ENCODE measurements at places on chromosomes 6 and 20. TPM values are rescaled to one million over a fixed set of nuclear protein-coding genes. Genes with fewer than 3 reads are reported as not detected.

The FAM209B gene
- not detected for total RNA-seq

The CD93 gene
- 0.04 TPM for total RNA-seq

The GGTLC1 gene
- total RNA-seq: not detected

The NUS1 gene
- total RNA-seq: 29.7 TPM

The BNIP5 gene
- total RNA-seq: 0.10 TPM

The KCNK16 gene
- 35.2 TPM for total RNA-seq

The TGM2 gene
- 0.72 TPM for total RNA-seq

The F13A1 gene
- 0.24 TPM for total RNA-seq

The RSPH9 gene
- 0.31 TPM for total RNA-seq

The MARCKS gene
- 158 TPM for total RNA-seq

The PACSIN1 gene
- 0.89 TPM for total RNA-seq

The TOX2 gene
- total RNA-seq: 2.5 TPM

The SYTL3 gene
- total RNA-seq: 2.1 TPM

The UNC93A gene
- total RNA-seq: 8.1 TPM

The SGK2 gene
- 8.7 TPM for total RNA-seq

The HLA-G gene
- 0.38 TPM for total RNA-seq

The BRD2 gene
- 229 TPM for total RNA-seq

The PROKR2 gene
- total RNA-seq: not detected

The GSTA4 gene
- total RNA-seq: 44.7 TPM

The OXT gene
- total RNA-seq: not detected

The PRSS35 gene
- total RNA-seq: 8.5 TPM

Data from progenitor cell of endocrine pancreas (in vitro differentiated cells).